ENCODE measurements at places on chromosomes 6 and 20.
A peak's percentile ranks its signal among the peaks of the same experiment; 100 is the strongest.

DNA sequence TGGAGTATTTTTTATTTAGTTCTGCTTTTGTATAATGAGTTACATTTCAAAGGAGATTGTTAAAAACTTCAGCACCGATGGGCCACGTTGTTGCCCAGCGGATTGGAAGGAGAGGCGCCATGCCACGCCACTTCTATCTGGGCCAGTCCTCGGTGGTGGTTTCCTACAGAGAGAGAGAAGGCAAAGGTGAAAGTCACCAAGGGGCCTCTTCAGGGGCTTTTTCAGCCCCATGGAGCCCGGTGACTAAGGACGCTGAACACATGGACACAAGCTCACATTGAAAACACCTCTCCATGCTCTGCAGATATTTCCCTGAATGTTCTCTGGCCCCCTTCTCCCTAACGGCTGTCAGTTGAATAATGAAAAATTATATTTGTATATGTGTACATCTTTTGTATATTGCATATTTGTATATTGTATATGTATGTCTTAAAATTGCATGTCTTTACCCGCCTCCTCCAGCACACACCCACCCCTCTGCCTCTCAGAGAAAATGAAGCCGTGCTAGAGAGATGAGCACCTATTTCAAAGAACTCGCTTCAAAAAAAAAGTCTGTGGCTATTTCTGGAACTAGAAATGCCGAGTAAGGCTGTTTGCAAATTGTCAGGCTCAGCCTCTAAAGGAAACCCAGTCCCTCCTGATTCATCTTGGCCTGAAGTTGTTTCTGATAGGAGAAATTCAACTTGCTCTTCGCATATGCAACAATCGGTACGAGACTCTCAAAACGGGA is 91.9 kb upstream of the CDH4 start:
- DNase-seq: no peak

DNA sequence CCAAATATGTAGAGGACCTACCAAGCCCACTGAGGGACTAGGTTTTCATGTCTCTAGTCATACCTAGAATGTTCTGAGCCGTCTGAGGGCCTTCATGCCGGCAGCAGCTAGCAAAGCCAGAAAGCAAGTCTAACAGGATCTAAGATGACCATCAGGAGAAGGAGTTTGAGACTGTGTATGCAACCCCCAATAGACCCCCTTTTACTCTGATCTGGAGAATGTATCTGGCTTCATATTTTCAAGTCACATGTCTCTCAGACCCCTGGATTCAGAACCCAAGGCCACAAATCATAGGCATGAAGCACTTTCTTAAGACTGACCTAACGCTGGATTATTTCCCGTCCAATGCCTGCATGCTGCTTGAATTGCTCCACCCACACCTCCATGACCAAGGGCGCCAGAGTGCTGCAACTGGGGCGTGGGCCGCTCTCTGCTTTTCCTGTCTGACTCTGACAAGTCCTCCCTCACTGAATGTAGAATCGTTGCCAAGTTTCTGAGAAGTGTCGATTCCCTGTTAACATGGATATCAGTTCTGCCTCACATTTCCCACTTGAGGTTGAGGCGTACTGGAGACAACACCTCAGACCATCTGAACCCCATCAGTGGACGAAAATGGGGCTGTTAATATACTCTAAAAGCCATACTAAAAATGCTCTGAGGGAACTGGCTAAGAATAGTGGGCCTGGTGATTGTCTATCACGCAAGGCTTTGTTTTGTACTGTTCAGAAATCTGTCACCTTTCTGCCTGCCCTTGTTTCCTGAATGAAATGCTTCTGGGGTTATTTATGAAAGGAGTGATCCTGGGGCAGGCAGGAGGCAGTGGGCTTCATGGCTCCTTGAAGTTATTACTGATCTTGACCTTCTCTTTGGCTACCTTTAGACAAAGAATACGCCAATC is 23.9 kb upstream of the ASXL1 start:
- peak; percentile 53 for DNase-seq

- no peak for DNase-seq
These were observed 215.1 kb upstream of the TBX18 start for GRCh38 chr6:84979541-84979940.

DNA sequence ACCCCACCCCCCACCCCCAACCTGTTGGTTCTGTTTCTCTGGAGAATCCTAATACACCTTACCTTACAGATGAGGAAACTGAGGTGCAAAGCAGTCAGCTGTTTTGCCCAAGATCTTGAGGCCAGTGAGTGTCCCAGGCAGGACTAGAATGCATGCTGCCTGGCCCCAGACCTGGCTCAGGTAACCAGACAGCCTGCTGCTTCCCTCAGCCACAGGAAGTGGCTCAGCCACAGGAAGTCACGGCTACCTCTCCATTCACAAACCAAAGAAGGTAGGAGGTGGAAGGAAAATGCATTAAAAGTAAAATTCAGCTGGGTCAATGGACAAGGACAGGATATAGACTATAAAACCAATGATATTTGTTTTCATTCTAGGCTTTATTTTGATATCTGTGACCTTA is 517.6 kb downstream of the CD83 start:
- DNase-seq: peak; percentile 13

GRCh38 chr6:142855893-142856623 is 88.9 kb downstream of the HIVEP2 start:
- DNase-seq: no peak

DNA sequence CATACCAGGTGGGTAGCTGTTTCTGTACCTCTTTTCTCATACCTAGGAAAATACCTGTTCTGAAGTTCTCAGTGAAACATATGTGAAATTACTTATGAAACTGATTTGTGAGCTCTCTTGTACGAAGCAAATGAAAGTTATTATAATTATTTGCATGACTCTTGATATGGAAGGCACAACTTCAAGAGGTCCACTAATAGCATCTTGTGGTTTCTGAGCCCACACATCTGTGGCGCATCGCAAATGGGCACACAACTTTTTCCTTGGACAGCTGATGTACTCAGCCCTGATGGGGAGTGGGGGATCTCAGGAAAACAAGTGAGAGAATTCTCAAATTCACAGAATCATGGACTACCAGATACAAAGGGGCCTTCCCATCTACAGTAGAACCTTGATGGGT is 432.3 kb downstream of the CD83 start:
- no peak for DNase-seq

DNA sequence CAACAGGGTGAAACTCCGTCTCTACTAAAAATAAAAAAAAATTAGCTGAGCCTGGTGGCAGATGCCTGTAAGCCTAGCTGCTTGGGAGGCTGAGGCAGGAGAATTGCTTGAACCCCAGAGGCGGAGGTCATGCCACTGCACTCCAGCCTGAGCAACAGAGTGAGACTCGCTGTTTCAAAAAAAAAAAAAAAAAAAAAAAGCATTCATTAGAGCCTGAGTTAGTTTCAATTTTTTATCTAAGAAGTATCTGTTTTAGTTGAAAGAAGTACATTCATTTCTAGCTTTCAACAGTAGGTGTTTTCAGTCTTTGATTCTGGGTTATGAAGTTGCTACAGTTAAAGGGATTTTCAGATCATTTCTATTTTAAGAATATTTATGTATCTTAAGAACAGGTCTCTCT is 42.2 kb downstream of the ZNF292 start:
- peak; percentile 29 for DNase-seq

DNA sequence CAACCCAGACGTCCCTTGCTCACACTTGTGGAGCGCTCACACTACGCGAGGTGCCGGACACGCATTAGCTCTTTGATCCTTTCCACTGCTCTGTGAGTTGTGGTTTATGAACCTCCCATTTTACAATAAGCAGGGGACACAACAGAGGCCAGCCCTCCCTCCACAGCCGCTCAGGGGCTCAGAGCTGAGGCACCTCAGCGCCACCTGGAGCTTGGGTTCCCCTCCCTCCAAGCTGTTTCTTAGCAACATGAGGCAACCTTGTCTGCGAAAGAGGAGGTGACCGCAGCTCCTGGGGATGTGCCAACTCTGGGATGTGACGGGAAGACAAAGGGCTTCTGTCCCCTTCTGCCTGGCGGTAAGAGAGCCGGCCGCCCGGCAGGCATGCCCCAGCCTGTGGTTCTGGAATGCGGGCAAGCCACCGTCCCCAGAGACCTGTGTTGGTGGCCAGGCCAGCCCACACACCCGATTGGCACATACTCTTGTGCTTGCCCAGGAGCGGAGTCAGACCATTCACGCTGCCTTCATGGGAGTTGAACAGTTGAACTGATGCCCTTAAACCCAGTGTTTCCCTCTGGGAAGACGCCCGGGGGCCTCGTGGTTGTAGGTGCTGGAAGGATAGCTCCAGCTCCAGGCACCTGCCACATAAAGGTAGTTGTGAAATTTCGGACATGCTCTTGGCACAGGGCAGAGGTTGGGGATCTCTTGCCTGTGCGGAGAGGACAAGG is 44.5 kb downstream of the RBM38 start:
- DNase-seq: peak; percentile 25

- no peak for DNase-seq
These were observed 10.1 kb downstream of the PHF10 start for GRCh38 chr6:169714178-169714577.

DNA sequence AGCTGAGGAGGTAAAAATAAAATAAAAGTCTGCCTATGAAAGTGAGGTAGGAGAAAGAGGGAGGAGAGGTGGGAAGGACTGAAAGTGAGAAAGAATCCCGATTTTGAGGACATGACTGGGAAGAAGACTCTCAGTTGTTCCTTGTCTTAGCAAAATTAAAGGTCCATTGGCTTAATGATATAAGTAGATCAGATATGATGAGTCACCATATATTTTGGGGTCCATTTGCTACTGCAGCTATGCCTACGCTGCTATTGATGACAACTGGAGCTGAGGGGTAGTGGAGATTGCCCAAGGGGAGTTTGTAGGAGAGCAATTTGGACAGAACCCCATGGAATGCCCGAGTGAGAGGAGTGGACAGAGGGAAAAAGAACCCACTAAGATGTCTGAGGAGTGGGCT is 15.1 kb upstream of the SLC22A3 start:
- DNase-seq: no peak
